ENCODE measurements at places on chromosomes 11 and 22. TPM values are rescaled to one million over a fixed set of nuclear protein-coding genes. Genes with fewer than 3 reads are reported as not detected.

PANX2 gene
- 2.0 TPM for total RNA-seq

GRCh38 chr22:44935724-44936123 is 74.1 kb downstream of the PHF21B start:
- DNase-seq: no peak

GRCh38 chr11:47107744-47108143 is 68.9 kb downstream of the ARFGAP2 start:
- no peak for DNase-seq

OR2AG2 gene
- 0.41 TPM for total RNA-seq

OR52E8 gene
- total RNA-seq: not detected

OR5A1 gene
- not detected for total RNA-seq

GRCh38 chr11:134069426-134070341 is 812 bp downstream of the JAM3 start:
- peak; percentile 72 for DNase-seq

- DNase-seq: no peak
These were observed 621.1 kb downstream of the OPCML start for GRCh38 chr11:132911186-132911585.

- DNase-seq: no peak
These were observed 504.3 kb downstream of the FAM181B start for GRCh38 chr11:82229341-82229740.

DNA sequence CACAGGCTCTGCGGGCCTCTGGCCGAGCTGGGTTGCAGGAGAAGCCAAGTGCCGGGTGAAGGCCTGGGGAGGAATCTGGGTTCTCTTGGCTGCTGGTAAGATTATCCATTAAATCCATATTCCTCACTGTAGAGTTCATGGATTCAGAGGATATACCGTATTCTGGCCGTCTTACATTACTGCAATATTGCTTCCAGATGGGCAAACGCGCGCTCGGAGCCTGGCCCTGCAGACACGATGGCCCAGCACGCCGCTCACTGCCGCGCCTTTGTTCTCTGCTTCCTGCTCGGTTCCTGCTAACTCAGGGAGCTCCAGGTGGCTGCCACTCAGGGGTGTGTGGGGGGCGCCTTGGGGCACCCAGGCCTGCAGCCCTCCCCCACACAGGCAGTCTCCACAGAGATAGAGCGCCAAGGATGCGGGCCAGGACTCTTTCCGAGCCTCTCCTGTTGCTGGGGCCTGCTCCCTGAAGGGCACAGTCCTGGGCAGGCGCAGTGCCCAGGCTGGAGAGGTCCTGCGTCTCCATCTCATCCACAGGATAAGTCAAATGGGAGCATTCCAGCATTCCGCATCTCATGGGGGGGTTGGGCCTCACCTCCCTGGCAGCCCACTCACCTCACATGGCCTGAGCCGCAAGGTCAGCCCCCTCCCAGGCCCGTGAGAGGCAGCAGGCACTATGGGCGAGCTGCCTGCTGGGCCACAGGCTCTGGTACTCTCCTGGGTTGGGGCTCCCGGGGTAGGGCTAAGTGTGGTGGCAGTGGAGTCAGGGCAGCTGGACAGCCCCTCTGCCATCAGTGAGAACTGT is 14.1 kb upstream of the KCNQ1OT1 start:
- DNase-seq: no peak

VSIG10L2 gene
- not detected for total RNA-seq

DNA sequence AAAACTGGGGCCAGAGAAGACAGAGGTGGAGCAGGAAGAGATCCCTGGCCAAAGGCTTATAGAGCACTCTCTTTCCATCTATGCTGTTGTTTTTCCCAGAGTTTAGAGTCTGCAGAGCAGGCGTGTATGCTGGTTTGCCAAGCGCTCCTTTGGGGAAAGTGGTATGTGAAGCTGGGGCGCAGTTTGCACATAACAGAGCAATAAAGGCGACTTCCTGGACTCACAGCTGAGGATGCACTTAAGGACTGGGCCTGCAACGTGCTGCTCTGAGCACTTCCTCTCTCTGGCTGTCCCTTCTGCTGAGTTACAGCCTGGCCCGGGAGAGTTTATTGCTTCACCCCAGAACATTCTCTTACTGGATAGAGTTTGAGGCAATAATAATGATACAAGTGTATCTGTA is 41.7 kb downstream of the THAP12 start:
- DNase-seq: no peak

OR51E2 gene
- total RNA-seq: under 0.01 TPM

GRCh38 chr11:30310623-30311022 is 12.3 kb upstream of the ARL14EP start:
- no peak for DNase-seq
